ENCODE measurements at places on chromosomes 2 and 18.

DNA sequence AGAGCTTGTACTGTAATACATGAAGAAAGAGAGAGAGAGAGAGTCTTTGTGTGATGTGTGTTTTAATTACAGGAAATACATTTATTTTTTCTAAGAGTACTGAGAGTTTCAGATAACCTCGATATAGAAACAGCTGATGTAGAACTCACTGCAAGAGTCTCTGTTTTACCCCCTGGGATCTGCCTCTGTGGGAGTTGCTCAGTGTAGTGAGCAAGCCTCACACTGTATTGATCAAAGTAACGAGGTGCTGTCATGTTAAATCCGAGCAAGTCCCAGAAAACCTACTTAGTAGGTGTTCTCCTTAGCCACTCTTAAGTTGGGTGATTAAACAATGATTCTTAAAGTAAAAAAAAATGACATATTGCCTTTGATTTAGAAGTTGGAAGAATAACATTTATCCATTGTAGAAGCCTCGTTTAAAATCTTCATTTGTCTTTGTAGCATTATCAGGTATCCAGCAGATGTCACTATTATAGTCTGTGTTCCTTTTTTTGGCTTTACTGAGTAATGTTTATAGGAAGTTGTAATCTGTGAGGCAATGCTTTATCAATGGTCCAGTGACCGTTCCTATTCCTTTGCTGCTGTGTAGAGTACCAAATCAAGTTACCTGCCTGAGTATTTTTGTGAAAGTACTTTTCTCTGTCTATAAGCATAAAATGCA is 219.0 kb downstream of the MYO3B start:
- peak; percentile 20 for DNase-seq

- peak; percentile 5 for DNase-seq
These were observed 354.2 kb upstream of the GALNT5 start for GRCh38 chr2:156903335-156903734.

- DNase-seq: no peak
These were observed 102.9 kb downstream of the TANC1 start for GRCh38 chr2:159071190-159071915.

DNA sequence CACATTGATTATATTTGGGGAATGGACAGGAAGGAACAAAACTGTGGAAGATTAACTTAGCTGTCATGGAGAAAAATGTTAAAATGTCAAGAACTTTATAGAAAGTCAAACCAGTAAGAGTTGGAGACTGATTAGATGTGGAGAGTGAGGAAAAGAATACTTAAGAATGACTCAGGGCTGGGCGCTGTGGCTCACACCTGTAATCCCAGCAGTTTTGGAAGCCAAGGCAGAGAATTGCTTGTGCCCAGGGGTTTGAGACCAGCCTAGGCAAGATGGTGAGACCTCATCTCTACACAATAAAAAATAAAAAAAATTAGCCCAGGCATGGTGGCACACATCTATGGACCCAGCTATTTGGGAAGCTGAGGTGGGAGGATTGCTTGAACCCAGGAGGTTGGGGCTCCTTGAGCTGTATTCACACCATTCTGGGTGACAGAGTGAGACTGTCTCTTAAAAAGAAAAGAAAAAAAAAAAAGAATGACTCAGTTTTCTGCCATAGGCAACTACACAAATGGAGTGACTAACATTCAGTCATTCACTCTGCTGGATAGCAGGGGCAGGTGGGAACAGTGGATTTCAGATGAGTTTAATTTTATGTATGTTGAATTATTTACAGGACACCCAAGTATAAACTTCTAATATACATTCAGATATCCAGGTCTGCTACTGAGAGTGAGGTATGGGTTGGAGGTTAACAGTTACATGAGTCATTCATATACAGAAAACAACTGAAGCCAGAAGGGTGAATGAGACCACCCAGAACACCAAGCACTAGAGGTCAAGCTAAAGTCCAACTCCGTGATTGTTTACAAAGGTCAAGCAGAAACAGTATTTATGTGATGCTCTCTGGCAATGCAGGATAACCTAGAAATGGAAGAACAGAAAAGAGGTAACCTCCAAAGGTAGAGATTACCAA is 33.9 kb downstream of the ORC2 start:
- peak; percentile 14 for DNase-seq

- peak; percentile 2 for DNase-seq
These were observed 2083.1 kb upstream of the PIK3C3 start for GRCh38 chr18:39871961-39872360.

DNA sequence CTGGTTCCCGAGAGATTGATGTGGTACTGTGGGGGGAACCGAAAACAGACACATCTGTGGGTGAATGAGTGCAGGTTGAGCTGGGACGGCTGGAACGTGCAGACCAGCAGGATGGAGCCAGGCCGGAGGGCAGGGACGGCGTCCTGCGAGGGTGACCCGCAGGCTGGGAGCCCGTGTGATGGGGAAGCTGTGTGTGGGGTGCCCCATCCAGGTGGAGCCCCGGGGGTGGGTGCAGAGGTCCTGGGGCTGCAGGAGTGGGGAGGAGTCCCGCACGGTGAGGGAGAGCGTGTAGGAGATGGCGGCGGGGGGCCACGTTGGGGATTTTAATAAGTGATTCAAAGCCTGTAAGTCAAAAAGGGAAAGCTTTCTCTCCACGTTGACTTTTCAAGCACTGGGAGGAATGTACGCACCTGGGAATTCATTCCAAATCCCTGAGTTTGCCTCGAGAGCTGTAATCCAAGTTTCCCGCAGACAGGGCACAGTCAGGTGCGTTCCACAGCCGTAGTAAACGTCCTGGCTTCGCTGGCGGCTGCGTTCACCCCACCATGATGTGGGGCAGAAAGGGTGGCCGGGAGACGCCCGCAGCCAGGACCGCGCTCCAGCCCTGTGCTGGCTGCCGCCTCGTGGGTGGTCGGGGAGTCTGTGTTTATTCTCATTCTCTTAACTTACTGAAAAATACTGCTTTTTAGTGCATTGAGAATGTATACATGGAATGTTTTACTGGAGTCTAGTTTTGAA is 54.0 kb downstream of the NFATC1 start:
- DNase-seq: no peak

GRCh38 chr2:196337208-196337953 is 166.0 kb upstream of the STK17B start:
- peak; percentile 43 for DNase-seq

DNA sequence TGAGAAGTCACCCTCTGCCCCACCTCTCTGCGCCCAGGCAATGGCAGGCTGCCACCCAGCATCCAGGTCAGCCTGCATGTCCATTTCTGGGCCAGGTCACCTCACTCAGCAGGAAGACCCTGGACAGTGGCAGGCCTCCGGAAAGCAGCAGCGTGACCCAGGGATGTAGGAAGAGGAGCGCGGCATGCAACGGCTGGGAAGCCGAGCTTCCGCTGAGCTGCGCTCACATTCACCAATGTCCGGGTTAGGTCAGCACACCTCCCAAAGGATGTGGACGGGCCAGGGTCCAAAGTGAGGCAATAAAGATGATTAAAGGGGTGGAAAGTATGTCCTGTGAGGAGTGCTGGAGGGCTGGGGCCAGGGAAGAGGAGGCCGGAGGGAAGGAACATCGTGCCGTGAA is 174.5 kb downstream of the CTIF start:
- DNase-seq: no peak

- peak; percentile 79 for DNase-seq
These were observed 37.6 kb downstream of the C18orf63 start for GRCh38 chr18:74353169-74353775.

DNA sequence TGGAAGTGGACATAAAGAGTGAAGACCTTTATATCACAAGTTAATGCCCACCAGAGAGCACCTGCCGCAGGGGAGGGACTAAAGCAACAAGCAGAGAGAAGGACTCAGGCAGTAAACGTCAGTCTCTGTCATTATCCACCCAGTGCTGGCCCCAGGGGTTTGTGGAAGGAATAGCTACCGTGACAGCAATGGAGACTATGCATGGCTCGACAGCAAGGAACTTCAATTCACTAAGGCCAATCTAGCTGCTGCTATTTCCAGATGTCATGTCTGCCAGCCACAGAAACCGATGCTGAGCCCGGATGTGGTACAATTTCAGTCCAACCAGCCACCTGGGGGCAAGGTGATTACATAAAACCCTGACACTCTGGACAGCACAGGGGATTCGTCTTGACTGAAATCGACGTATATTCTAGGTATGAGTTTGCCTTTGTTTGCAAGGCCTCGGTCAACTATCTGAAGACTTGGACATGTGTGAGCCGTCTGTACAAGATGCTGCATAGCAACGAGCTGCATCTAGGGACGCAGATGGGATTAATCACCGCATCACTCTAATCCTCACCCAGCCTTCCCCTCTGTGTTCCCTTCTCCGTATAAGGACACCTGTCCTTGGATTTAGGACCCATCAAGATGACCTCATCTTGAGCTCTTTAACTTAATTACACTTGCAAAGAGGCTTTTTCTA is 154.1 kb upstream of the SH3BP4 start:
- no peak for DNase-seq

GRCh38 chr18:63683152-63683551 is 19.6 kb upstream of the SERPINB11 start:
- peak; percentile 99 for DNase-seq

All from HCEC 1CT (cell line).